Hematopoietic multipotent progenitor cell treated with erythropoietin and hydrocortisone succinate and interleukin-3 and kit ligand, for 15 days (in vitro differentiated cells): ENCODE measurements at places on chromosomes 12 and 14.

- no peak for DNase-seq
Observed at GRCh38 chr14:95274874-95275273, 44.8 kb downstream of the CLMN start.

DNA sequence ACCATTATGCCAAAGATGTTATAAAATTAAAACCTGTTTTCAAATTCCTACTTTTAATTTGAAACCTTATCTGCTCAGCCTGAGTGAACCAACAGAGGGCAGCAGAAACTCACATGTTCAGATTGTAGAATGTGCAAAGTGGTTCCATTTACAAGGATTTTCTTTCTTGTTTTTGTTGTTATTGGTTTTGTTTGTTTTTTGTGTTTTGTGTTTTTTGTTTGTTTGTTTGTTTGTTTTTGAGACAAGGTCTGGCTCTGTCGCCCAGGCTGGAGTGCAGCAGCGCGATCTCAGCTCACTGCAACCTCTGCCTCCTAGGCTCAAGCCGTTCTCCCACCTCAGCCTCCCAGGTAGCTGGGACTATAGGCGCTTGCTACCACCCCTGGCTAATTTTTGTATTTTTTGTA, 22.8 kb upstream of the GARIN2 start:
- DNase-seq = peak; percentile 37

DNA sequence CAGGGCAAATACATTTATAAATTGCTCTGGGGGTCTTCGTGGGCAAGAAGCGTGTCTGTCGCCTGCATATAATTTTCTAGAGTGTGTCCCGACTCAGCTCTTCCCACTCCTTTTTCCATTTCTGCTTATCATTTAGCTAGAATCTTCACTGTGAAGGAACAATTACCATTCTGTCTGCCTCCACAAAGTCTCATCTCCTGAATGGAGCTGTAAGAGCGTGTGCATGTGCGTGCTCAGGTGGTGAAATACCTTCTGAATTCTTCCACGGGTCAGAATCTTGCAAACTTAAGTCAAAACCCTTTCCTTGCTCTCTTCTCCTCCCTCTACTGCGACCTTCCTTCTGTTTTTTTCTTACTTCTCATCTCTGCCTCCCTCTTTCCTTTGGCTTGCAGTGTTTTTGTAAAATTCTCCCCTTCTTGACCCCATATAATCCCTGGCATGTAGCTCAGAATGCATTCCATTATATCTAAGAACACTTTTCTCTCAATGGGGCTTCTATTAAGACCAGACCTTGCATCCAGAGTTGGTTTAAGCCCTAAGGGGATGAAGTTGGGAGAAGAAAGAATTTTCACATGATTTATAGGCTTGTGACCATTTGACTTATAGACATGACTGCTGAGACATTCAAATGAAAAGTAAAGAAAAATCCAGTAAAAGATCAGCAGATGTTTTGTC, 25.0 kb upstream of the GSG1 start:
- DNase-seq = no peak

DNA sequence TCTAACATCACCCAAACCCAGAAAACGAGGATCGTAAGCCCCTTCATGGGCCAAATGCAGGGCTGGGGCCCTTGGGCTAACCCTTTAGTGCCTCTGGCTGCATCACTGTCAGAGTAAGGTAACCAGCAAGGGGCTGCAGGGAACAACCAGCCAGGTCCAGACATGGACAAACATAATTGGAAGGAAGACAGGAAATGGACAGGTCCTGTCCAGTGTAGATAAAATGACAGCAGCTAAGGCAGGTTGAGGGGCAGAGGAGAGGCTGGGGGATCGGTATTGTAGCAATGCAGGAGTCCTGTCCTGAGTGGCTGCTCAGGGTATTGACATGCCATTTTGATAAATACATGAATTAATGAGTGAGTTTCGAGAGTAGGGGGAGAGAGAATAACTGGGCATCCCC, 29.8 kb downstream of the BICD1 start:
- DNase-seq = no peak

DNA sequence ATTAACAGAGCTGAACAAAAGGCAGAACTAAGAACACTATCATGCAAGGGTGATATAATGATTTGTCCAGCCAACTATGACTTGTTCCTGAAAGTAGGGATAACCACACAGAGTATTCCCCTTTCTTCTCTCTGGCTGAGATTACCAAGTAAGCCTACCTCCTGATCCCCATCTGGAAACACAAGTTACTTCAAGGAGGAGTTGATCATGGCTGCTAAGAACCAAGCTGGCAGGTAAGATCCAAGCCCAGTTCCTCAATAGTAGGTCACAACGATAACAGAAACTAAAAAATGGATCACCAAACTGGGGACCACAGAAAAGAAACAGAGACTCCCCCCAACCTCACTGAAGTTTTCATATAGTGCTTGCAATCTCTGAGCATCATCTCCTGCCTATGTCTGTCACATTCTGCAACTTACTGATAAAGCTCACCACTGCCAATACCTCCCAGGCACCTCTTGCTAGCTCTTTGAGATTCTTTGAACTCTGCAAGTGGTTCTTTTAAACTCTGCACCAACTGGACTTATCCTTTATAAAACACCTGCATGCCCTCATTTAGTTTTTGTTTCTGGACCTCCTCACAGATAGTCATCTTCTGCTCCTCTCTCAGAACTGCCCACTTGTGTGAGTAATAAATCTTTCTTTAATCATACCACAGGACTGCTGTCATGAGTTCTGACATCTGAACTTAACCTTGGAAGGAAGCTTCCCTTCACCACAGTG, 76.6 kb downstream of the LRP6 start:
- no peak for DNase-seq

GRCh38 chr12:112096070-112096469, 12.5 kb downstream of the NAA25 start:
- no peak for DNase-seq

GRCh38 chr12:46131732-46132469, 136.9 kb downstream of the SLC38A1 start:
- DNase-seq = no peak

- DNase-seq = no peak
Observed at GRCh38 chr12:65454115-65454787, 175.8 kb downstream of the MSRB3 start.

- no peak for DNase-seq
Observed at GRCh38 chr14:90628825-90629224, 187.4 kb downstream of the TTC7B start.

- DNase-seq = no peak
Observed at GRCh38 chr12:48764521-48764920, 24.4 kb downstream of the ADCY6 start.

DNA sequence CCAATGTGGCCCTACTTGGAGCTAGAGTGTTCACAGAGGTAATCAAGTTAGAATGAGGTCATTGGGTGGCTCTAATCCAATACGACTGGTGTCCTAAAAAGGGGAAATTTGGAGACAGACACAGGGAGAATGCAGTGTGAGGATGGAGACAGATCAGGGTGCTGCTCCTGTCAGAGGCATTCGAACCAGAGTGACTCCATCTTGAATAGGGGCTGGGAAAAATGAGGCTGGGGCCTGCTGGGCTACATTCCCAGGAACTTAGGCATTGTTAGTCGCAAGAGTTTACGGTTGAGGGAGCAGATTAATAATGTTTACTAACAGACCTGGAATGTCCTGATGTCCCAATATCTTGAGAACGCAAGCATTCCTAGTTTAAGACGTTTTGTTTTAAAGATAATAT, 20.2 kb downstream of the TNFAIP2 start:
- DNase-seq = peak; percentile 12

- DNase-seq = no peak
Observed at GRCh38 chr14:93533842-93534241, 103.1 kb downstream of the UNC79 start.

- DNase-seq = peak; percentile 28
Observed at GRCh38 chr12:121748571-121749265, 36.2 kb downstream of the TMEM120B start.

GRCh38 chr14:34676516-34677211, 37.7 kb downstream of the CFL2 start:
- DNase-seq = no peak

GRCh38 chr12:112018571-112019237, 5.5 kb downstream of the ERP29 start:
- no peak for DNase-seq

DNA sequence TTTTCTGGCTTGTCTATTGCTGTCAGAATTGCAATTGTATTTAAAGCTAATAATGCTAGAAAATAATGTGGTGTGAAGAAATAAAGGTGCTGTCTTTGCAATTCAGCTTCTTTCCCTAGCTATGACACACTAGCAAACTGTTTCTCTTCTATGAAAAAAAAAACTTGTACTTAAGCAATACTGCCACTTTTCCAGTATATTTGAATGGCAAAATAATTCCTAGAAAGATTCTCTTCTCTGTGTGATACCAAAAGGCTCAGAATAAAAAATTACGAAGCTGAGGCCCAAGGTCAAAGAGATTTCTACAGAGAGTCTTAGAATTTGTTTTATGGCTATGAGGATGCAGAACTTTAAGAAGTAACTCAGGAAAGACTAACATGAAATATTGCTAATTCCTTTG, 235.5 kb downstream of the ADAMTS20 start:
- DNase-seq = no peak

DNA sequence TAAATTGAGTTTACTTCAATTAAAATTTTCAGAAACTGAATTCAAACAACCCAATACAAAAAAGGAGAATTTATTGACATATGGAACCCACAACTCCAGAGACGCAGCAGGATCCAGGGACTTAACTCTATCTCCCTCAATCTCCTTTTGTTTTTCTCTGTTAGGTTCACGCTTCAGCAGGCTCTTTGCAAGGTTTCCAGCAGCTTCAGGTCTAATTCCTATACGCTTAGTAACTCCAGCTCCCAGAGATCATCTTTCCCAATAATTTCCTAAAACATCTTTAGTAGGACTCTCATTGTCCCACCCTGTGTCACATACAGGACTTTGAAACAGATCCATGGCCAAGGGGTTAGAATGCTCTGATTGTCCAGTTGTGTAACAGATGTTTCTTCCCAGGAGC, 175.2 kb downstream of the RMST start:
- DNase-seq = no peak

- no peak for DNase-seq
Observed at GRCh38 chr14:30225176-30225575, 297.5 kb upstream of the PRKD1 start.
